ENCODE measurements at places on chromosomes 7 and 10. TPM values are rescaled to one million over a fixed set of nuclear protein-coding genes. Genes with fewer than 3 reads are reported as not detected.
A peak's percentile ranks its signal among the peaks of the same experiment; 100 is the strongest.

TRIM73 gene
- 5.8 TPM for total RNA-seq

DNA sequence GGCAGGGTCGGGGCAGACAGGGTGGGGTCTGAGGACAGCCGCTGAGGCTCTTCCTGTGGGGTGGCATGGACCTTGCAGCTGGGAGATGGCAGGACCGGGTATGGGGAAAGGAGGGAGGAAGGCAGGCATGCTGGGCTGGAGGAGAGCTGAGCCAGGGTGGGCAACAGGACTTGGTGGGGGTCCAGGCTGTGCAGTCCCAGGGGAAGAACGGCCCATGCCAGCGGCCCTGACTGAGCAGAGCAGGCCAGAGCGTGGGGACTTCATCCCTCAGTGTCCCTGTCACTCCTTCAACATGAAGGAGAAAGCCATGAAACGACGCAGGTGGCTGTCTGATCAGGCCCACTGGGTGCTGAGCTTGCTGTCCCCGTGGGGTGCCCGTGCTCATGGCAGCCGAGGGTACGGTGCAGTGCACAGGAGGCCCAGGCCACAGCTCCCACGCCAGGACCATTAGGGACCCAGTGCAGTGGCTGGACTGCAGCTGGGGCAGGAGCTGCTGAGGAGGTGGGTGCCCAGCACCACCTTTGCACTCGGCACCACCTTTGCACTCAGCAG is 519.6 kb downstream of the PTPRN2 start:
- DNase-seq: no peak

DNA sequence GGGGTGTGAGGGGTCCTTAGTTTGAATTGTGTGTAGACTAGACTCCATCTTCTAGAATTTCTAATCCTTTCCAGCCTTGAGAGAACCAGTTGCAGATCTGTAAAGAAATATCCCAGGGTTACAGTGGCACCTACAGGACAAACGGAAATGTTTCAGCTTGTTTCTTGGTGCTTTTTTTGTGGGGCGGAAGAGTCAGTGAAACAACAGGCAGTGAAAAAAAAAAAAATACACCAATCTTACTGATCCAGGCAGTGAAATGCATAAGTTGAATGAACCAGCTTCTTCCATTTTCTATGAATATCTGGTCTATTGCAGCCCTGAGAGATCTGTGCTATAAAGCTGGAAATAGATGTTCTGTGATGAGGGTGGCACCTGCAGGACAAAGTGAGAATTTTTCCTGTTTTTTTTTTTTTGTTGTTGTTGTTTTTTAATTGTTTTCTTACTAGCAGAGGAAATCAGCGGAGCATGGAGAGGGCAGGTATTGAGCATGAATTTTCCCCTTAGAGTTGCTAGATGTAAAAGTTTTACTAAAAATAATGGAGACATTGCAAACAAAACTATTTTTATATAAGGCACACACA is 81.9 kb upstream of the DYNC1I1 start:
- peak; percentile 57 for DNase-seq

DNA sequence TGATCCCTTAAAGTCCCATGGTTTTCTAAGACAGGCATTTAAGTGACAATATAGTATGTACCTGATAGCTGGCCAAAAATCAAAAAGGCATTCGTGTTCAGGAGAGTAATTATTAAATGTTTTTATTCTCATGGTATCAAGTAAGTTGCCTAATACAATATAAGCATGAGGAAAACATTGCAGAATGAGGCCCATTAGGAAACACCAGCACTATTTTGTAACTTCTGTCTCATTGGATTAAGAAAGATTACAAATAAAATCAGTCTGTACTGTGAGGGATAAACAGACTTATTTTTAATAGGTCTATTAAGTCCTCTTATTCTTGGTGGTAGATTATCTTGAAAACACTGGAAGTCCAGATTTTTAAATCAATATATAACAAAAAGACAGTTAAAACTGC is 110.1 kb downstream of the SNX13 start:
- no peak for DNase-seq

DNA sequence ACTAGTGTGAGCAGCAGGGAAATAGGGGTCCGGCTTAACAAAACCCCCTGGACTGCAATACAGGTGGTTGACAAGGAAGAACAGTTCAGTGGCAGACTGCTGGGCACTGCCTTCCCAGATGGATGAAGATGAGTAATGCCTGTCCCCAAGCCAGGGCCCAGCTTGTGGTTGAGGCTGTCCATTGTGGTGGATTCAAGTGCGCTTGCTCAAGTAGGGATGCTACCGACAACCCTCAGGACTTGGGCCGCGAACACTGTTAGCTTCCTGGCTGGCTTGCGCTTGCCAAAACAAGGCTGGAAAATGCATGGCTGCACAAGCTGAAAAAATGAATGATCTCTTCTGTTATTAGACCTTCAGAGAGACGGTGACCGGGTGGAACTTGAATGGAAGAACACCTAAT is 116.1 kb upstream of the ACBD5 start:
- DNase-seq: no peak

DNA sequence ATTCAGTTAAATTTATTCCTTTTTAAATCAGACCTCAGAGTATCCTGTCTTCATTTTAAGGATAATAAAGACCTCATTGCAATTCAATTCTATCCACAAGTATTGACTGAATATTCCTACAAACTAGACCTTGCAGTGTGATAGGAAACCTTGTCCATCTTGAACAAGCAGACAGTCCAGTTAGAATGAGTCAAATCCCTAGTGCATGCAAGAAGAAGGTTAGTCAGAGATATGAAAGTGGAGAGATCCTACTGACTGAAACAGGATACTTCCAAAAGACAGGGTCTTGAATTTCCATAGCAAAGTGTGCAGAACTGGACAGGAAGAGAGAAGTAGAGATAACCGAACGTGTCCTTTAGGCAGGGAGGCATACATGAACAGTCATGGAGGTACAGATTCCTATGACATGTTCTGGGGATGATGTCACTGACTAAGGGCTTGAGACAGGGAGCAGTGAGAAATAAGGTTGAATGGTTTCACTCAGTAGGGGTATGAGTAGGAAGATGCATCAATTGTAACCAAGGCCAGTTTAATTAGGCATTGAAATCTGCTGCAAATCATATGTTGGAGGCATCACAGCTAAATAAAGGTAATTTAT is 45.2 kb downstream of the PPP1R3A start:
- no peak for DNase-seq
